Right lung (tissue), 10 donors: ENCODE measurements at places on chromosomes 16 and 17. TPM values are rescaled to one million over a fixed set of nuclear protein-coding genes. Genes with fewer than 3 reads are reported as not detected.
A peak's percentile ranks its signal among the peaks of the same experiment; 100 is the strongest.

GRCh38 chr16:3465301-3465700, 21.8 kb downstream of the NAA60 start:
- DNase-seq, result no peak

The TP53TG3B gene
- not detected for polyA plus RNA-seq

- DNase-seq, result no peak
These were observed 26.7 kb downstream of the KDM8 start for GRCh38 chr16:27229891-27230470.

The TMC5 gene
- 9.0 TPM for polyA plus RNA-seq

DNA sequence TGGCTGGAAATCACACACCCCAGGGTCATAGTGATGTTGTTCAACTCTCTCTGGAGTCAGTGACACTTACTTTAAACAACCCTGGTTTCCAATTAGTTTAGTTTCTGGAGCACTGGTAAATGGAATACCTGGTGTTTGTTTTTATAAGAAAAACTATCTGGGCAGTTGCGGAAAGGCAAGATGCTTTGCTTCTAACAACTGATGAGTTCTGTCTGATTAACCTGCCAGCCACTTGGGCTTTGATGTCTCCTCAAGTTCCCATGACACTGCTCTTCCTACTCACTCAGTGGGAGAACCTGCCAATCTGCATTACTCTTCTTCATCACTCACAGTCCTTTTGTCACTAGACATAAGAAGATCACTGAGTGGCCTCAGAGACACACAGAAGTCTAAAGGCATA, 78.7 kb upstream of the MTMR4 start:
- DNase-seq, result no peak

DNA sequence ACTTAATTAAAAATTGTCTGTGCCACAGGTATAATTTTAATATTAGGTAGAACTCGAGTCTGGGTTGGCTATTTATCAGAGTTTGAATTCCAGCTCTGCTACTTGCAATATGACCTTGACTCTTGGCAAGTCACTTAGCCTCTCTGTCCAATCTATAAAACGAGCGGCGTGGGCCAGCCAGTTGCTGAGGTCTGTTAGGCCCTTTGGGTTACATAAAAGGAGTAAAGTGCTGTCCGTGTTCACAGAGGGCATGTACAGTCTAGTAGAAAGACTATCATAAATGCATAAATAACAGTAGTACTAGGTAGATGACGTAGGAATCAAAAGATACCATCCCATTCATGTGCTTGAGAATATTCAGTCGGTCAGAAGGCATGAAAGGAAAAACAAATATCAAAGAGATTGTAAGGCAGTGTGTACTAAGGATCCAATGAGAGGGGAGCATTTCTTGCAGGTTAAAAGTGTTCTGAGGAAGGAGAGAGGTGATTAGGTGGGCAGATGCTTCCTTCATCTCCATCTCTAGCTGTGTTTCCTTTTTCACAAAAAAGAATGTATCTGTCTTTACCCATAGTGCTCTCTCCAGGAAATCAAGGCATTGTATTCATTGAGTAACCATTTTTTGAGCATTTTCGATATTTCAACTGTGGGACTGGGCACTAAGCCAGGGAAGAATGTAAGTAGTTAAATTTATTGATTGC, 2.4 kb downstream of the TNRC6A start:
- no peak for DNase-seq

The SPAG5 gene
- 66.1 TPM for polyA plus RNA-seq

The SPATA22 gene
- polyA plus RNA-seq, result not detected

DNA sequence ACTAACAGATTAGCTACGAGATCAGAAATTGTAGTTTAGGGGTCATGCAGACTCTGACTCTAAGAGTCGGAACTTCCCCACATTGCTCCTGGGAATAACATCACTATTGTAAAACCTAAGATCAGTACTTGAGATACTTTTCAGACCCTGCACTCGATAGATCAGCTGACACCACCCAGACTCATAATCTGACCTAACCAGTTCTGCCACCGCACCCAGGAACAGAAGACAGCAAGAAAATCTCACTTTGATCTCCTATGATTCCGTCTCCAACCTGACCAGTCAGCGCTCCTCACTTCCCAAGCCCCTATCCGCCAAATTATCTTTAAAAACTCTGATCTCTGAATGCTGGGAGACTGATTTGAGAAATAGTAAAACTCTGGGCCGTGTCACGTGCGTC, 27.2 kb upstream of the ASGR2 start:
- DNase-seq, result no peak

DNA sequence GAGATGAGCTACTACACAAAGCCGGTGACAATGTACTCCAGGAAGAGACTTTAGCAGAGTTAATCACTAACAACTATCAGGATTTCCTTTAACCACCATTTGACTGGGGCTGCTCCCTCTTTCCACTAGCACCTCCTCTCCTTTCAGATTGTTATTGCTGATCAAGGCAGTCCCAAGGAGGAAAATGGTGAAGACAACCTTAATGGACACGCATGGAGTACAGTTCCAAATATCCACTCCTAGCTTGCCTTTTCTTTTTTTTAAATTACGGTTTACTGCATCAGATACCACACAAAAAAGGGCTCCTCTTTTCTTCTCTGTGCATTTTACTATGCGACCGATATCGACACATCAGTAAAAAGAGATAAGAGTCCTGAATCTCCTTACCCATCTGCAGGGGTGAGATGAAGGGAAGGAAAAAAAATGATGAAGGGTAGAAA, 30.9 kb downstream of the FAM222B start:
- DNase-seq, result no peak

GRCh38 chr17:31274252-31274651, 22.8 kb downstream of the OMG start:
- peak; percentile 64 for DNase-seq

DNA sequence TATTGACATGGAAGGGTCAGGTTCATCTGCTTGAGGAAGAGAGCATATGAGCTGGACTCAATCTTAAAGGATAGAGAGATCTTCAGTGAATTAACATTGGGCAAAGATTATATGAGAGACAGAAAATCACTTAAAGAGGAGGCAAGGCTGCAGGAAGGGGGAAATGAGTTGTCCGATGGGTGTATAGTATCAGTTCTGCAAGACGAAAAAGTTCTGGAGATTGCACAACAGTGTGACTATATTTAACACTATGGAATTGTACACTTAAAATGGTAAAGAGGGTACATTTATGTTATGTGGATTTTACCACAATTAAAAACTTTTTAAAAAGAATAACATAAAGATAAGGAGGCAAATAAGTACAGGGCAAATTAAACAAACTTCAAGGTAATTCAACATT, 80.7 kb downstream of the HELZ start:
- DNase-seq, result no peak

DNA sequence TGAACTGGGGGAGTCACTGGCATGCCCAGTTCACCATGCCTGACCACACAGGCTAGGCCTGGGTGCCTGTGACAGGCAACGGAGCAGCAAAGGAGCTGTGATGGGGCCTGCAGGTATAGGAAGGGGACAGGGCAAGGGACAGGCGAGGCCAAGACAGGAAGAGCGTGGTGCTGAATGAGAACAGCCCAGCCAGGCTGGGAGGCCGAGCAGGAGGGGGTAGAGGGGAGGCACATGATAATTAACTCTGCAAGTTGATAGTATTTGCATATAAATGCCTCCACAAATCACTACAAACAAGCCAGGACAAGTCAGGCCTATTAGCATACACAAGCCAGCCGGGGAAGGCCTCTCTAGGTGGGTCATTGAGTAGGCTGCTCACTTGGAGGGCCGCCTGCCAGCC, 7.8 kb downstream of the ZFHX3 start:
- DNase-seq, result no peak

DNA sequence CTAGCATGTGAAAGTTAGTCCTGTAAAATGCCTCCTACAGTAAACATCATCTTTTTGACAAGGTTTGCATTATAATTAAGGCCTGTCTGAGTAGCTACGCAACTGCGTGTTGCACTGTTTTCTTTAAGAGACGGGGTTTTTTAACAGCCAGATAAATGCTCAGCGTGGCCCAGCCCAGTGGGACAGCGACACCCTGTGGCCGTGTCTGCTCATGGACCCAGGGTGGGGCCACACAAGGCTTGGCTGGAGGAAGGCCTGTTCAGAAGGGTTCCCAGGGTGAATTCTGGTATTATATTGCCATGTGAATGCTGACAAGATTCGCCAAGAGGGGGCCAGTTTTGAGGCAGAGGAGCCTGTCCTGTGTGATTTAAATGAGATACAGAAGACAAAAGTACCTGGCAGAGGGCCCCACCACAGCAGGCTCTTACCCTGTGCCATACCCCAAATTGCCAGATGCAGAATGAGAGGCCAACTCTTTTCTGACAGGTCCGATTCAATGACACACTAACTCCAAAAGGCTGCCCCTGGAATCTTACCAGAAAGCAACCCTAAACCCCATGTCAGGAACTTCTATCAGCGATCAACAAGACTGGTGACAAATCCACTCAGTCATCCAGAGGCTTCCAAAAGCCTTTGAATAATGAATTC, 65.9 kb upstream of the IRX6 start:
- DNase-seq, result peak; percentile 32

The EME1 gene
- 13.9 TPM for polyA plus RNA-seq

DNA sequence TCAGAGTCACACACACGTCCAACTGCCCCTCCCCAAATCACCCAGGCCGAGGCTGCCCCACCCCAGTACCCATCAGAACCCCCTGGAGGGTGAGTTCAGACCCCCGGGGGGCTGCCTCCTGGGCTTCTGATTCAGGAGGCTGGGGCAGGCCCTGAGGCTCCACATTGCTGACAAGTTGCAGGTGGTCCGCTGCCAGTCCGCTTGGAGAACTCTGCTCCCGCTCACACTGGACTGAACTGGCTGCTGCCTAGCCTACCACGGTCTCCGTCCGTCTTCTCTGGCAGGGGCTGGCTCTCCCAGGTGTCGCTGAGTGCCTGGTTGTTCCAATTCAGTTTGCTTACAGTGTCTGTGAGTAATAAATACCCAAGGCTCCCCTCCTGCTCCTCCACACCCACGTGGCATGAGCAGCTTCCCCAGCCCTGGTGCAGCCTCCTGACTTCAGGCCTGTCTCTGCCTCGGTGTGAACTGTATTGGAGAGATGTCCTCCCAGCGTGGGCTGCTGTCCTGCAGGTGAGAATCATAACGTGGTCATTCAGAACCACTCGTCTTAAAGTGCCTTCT, 163.4 kb downstream of the LAT start:
- no peak for DNase-seq

DNA sequence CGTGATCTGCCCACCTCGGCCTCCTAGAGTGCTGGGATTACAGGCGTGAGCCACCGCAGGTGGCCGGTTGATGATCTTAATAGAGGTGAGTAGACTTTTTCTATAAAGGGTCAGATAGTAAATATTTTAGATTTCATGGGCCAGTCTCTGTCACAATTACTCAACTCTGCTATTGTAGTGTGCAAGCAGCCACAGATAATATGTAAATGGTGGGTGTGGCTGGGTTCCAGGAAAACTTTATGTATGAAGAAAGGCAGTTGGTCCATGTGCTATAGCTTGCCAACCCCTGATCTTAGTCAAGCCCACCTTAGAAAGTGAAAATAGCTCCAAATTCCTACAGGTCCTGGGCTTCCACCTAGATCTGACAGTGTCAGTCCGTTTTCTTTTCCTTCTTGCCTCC, 94.9 kb upstream of the PMFBP1 start:
- DNase-seq, result no peak

GRCh38 chr16:73161977-73162376, 114.0 kb upstream of the ZFHX3 start:
- no peak for DNase-seq

GRCh38 chr17:40568074-40568836, 3.0 kb upstream of the CCR7 start:
- DNase-seq, result no peak

GRCh38 chr16:48535831-48536613, 74.0 kb downstream of the N4BP1 start:
- DNase-seq, result no peak

DNA sequence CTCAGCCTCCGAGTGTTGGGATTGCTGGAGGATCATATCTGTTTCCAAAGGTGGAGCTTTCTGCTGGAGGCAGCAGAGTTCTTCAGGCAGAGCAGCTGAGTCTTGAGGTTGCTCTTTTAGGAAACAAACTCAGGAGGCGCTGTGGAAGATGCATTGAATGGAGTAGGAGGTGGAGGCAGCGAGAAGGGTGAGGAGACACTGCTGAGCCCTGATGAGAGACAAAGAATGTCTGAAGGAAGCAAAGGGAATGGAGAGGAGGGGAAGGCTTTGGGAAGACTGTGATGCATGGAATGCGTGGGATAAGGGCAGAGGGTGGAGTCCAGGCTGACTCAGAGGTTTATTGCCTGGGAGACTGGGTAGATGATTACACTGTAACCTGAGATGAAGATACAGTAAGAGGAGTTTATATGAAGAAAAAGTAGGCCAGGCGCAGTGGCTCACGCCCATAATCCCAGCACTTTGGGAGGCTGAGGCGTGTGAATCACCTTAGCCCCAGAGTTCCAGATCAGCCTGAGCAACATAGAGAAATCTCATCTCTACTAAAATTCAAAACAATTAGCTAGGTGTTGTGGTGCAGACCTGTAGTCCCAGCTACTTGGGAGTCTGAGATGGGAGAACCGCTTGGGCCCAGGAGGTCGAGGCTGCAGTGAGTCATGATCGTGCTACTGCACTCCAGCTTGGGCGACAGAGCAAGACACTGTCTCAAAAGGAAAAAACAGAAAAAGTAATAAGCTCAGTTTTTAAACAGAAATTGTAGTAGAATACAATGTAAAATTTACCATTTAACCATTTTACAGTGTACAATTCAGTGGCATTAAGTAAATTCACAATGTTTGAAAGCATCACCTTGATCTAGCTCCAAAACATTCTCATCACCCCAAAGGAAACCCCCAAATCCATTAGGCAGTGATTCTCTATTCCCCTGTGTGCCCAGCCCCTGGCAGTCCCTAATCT, 17.8 kb upstream of the TMEM219 start:
- DNase-seq, result no peak

The MYH3 gene
- 8.9 TPM for polyA plus RNA-seq

DNA sequence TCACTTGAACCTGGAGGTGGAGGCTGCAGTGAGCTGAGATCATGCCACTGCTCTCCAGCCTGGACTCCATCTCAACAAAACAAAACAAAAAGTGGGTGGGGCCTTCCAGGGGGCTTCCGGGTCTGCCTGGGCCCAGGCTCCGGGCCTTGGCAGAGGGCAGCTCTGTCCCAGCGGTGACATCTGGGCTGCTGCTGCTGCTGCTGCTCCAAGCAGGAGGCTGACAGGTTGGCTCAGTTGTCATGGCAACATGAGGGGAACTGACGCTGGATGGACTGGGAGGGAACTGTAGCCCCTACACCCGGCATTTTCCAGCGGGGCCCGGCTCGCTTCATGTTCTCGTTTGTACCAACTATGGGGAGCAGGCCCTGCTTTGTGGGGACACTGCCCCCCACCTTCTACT, 4.0 kb downstream of the BAIAP3 start:
- no peak for DNase-seq
